ENCODE measurements at places on chromosomes 11 and 22.

DNA sequence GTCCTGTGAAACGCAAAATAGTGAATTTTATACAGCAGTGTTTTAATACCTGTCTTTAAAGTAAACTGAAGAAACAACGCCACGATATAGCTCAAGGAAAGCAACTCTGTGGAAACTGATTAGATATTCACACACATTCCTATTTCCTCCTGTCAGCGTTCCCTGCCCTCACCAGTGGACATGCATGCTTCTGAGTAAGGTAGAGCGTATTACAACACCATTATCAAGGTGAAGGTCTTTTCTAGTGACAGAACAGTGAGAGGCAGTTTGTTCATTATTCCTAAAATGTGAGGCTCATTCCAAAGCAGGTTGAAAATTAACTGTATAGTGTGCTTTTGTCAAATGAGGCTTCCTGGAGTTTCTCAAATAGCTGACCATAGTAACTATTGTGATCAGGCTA, 153.1 kb downstream of the DDX10 start:
- no peak for DNase-seq

- no peak for DNase-seq
Observed at GRCh38 chr11:86014221-86014620, 54.7 kb downstream of the PICALM start.

DNA sequence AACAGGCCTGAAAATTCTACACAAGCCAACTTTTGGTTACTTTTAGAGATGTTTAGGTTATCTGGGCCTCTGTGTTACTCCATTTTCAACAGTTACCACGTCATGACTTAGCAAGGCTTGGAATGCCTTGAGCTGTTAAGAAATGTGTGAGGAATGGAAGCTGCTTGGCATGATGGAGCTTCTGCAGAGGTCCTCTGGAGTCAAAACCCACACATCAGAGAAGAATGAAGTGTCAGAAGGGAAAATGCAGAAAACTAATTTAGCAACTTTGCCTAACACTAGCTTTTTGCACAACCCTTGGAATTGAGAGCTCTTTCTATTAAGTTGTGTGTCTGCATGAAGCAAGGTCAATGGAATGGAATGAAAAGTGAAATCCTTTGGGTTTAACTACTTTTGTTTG, 27.4 kb downstream of the FAT3 start:
- no peak for DNase-seq

- DNase-seq, result no peak
Observed at GRCh38 chr11:86063536-86063935, 5.3 kb downstream of the PICALM start.

- DNase-seq, result no peak
Observed at GRCh38 chr22:30778261-30778660, 83.6 kb downstream of the OSBP2 start.

GRCh38 chr11:126413843-126414405, 58.4 kb downstream of the ST3GAL4 start:
- DNase-seq, result no peak

- no peak for DNase-seq
Observed at GRCh38 chr11:120044011-120044675, 93.8 kb downstream of the TRIM29 start.

DNA sequence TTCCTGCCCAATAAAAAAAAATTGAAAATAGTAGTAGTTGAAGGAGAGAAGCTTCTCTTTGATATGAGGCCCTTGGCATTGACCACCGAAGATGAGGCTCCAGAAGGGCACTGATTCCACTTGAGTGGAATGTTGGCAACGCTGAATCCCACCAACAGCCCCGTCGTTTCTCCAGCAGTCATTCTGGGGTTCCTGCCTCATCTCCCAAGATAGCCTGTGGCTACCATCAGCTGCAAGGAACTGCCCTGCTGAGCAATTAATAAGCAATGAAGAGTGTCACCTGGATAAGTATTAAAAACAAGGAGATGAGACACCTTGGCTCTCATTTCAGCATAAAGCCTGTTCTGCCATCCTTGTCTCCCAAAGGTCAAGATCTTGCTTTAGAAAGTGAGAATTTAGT, 144.1 kb downstream of the CSNK2A3 start:
- no peak for DNase-seq

DNA sequence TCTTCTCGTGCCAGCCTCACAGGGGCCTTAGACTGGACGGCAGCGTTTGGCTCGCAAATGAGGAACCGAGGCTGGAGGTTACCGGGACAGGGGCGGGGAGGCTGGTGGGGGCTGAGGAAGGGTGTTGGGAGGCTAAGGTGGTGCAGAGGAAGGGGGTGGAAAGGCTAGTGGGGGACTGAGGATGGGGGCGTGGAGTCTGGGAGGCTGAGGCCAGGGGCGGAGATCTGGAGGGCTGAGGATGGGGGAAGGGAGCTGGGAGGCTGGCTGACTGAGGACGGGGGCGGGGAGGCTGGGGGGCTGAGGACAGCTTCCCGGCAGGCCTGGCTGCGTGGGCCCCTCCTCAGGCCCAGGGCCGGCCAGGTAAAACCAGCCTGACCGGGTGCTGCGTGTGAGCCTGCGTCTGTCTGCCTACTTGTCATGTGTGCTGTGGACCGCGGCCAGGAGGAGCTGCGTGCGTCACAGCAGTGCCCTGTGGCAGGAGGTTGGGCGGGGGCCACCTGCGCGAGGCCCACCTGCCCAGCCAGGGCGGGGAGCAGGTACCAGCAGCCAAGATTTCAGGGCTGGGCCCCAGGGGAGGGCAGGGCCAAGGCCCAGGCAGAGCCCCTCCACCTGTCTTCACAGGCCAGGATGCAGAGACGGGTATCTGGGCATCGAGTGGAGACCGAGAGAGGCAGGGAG, 9.4 kb upstream of the PIM3 start:
- DNase-seq, result no peak

DNA sequence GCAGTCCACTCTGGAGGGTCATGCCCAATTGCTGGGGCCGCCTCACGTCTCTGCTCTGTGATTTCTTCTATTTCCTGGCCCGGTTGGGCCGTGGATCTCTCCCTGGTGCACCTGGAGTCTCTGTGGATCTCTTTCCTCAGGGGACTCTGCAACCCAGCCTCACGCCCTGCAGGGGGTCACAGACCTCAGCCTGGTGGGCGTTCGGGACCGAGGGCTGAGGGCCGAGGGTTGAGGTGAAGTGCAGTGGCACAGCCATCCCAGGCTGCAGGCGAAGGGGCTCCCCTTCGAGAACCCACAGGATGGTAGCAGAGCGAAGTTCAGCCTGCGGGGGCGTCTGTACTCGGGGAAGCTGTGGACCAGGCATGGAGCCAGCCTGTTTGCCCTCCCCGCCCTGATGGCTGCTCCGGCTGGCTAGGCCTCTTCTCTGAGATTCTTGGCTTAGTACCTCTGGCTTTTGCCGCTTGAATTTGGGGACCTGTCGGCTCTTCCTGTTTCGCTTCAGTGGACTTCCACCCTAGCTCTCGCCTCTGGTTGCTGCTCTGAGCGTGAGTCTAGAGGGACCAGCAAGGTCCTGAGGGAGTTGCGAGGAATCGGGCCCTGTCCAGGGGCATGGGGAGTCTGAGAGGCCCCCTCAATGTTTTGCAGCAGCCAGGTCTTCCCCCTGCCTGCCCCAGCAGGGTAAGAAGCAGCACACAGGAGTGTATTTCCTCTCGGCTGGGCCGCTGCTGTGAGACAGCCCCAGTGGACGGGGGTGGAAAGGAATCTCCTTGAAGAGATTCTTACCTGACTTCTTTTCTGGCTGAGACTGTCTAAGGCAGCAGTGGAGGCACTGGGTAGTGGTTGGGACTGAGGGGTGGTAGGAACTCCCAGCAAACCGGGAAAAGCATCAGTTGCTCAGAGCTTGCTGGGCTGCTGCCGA, 140.8 kb downstream of the TBC1D22A start:
- no peak for DNase-seq

- no peak for DNase-seq
Observed at GRCh38 chr11:43222215-43222614, 89.6 kb upstream of the API5 start.

- DNase-seq, result no peak
Observed at GRCh38 chr11:66084821-66085475, 14.9 kb downstream of the PACS1 start.

DNA sequence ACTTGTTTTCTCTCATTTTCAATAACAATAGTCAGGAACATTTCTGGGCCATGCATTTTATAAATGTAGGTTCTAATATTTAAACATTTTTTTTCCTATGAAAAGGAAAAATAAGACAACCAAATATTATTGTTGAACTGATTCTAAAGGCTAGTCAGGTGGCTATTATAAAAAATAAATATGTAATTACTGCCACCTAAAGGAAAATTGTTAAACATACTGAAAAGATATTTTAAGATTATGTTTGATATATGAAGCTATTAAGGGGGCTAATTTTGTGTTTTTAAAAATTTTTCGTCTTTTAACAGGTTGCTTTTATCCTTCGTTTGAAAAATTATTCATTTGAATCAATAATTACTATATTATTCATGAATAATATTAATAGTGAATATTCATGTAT, 62.2 kb upstream of the FDX1 start:
- DNase-seq, result no peak

GRCh38 chr11:134118006-134118405, 49.1 kb downstream of the JAM3 start:
- no peak for DNase-seq

DNA sequence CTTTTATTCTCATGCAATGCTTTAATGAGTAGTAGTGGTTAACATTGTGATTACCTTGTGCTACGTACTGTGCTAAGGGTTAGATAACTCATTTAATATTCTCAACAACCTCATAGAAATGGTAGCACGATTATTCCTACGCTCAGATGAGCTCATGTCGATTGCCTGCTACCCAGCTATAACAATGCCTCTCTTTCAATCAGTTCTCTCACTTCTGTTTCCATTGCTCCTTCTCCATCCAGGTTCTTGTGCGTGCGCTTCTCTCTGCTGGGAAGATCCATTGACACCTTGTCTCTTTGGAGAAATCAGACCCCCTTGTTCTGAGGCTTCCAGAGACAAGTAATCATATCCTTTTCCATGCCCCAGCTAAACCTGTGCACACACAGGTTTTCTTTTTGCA, 120.8 kb downstream of the NECTIN1 start:
- DNase-seq, result no peak

- DNase-seq, result no peak
Observed at GRCh38 chr11:1744891-1745700, 5.3 kb downstream of the IFITM10 start.

DNA sequence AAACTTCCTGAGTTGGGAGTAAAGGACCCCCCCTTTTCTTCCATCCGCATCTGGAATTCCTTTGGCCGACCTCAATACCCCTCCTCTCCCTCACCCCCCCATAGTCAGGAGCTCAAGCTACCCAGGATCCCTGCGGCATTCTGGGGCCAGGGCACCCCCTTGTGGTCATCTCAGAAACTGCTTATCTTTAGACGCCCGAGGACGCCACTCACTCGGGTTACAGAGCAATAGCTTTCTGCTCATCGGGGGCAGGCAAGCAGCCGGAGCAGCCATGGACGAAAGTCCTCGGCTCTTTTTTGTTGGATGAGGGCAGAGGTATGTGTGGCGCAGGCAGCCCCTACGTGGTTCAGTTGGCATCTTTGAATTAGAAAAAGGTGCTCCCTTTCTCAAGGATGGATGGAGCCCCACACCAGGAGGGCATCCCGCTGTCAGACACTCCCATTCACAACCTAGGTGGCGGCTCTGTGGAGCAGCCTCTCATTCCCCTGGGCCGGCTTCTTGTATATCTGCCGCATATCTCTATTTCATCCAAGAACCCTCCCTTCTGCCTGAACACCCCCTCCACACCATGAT, 2.3 kb downstream of the C1QTNF5 start:
- peak; percentile 51 for DNase-seq

- no peak for DNase-seq
Observed at GRCh38 chr22:21009638-21010425, 5.1 kb upstream of the P2RX6 start.

GRCh38 chr22:29302402-29302680, 4.1 kb upstream of the GAS2L1 start:
- no peak for DNase-seq

- DNase-seq, result no peak
Observed at GRCh38 chr11:36123336-36124101, 165.7 kb downstream of the COMMD9 start.

DNA sequence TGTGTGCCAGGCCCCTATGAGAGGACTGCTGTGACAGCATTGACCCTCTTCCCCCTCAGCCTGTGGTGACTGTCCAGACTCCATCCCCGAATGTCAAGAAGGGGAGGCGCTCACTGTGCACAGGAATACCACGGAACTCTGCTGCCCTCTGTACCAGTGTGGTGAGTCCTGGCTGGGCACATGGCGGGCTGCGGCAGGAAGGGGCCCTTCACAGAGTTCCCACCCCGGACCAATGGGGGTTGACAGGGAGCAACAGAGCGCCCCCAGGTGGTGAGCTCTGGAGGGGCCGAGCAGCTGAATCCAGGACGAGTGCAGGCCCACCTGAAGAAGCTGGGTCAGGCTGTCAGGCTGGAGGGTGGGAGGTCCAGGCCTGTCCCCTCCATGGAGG, 83.8 kb upstream of the MYOD1 start:
- DNase-seq, result no peak

DNA sequence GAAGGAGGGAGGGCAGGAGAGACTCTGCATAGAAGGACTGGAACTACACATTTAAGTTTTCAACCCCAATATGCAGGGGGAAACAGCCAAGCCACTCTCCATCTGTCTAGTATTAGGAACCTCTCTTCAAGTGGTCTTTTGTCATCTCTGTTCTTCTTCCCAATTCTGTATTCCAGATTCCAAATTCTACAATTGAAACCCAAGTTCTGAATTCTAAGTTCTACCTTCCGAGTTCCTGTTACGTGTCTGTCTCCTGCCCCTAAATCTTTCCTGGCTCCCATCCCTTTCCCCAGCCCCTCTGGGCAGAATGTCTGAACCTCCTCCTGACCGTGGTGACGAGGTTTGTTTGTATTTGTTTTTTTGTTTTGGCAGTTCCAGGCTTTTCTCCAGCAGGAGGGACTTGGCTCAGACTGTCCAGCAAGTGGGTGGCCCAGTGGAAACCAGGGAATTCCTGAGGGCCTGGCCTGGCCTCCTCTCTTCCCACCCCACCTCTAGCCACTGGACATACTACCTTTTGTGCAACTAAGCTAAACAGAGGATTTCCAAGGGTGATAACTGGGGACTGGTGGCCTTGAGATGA, 1.6 kb upstream of the THOC5 start:
- DNase-seq, result no peak

DNA sequence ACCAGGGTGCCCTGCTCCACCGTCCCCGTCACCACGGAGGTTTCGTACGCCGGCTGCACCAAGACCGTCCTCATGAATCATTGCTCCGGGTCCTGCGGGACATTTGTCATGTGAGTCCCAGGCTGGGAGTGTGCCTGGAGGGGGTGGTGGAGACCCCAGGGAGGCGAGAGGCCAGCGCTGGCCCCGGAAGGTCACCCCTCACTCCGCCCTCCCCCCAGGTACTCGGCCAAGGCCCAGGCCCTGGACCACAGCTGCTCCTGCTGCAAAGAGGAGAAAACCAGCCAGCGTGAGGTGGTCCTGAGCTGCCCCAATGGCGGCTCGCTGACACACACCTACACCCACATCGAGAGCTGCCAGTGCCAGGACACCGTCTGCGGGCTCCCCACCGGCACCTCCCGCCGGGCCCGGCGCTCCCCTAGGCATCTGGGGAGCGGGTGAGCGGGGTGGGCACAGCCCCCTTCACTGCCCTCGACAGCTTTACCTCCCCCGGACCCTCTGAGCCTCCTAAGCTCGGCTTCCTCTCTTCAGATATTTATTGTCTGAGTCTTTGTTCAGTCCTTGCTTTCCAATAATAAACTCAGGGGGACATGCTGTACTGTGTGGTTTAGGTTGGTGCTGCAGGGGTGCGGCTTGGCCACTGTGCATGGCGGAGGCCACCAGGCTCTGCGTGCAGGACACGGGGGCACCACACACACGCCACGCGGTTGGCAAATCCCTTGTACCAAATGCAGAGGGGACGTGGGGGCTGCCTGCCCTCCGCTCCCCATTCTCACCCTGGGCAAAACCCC, 35.4 kb downstream of the MUC2 start:
- DNase-seq, result no peak

- DNase-seq, result no peak
Observed at GRCh38 chr11:57566005-57566904, 1.2 kb downstream of the UBE2L6 start.
